ENCODE measurements at places on chromosomes 4 and X.

DNA sequence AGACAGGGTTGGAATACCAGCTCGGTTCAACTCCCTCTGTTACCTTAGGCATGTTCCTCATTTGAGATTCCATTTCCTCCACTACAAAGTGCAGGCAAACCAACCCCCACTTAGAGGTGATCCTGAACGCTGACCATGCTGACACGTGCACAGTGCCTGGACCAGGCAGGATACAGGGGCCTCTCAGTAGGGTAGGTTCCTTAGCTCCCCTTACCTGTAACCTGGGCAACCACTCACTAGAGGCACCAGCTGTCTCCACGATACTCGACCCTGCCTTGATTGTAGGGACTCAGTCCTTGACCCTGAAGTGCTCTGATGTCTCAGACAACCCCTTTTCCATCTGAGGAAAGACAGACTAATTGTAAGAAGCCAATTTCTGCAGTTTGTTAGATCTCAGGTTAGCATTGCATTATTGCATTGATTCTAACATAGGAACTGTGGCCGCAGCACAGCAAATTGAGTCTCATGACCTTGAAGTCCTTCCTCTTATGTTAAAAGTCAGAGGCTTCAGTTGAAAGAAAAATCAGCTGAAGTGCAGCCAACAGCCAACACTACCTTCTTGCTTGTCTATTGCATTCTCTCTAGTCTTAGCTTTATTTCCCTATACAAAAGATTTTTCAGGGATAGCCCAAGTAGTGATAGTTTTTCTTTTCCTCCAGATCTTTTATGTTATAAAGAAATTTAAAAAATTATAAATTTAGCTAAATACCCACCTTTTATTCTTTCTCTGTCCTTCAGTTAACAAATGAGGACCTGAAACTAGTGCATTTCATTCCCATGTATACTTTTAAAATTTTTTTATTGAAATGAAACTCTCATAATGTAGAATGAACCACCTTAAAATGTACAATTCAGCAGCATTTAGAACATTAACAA lies 11.2 kb upstream of the C1QTNF7 start:
- no peak for DNase-seq

DNA sequence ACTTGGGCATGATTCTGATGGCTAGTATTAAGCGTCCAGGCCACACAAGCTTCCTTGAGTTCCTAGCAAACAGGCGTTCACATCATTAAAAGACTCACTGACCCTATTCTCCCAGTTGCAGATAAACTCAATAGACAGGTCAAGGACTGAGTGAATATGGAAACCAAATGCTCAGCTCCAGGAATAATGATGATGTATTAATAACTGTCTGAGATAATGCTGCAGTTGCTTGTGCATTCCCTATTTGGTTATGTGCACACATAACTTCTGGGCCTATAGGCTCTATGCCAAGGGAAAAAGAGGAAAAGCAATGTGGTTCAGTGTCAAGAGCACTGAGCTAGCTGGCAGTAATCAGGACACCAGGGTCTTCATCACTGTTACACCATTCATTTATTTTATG lies 3.5 kb downstream of the RAB9B start:
- DNase-seq: no peak

DNA sequence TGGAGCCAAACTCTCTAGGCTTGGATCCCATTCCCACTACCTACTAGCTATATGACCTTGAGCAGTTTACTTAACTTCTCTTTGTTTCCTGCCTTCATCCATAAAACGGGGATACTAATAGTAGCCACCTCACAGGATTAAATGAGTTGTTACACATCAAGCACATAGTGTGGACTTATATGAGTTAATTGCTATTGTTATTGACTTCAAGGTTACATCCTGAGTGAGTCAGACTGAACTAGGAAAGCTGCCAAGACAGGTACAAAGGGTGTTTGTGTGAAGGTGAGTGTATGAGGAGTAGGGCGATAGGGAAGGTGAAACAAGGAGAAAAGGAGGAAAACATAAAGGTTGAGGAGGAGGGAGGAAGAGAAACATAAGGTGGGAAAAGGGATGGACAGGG lies 32.2 kb downstream of the TFDP3 start:
- no peak for DNase-seq

DNA sequence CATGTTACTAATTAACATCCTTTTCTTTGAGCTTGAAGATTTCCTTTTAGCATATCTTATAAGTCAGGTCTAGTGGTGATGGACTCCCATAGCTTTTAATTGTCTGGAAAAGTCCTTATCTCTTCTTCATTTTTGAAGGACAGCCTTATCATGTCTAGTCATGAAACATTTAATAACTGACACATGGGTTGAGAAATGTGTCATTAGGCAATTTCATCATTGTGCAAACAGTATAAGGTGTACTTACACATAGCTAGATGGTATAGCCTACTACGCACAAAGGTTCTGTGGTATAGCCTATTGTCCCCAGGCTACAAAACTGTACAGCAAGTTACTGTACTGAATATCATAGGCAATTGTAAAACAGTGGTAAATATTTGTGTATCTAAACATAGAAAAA lies 34.5 kb upstream of the ALG13 start:
- DNase-seq: no peak

GRCh38 chr4:141352331-141352730 lies 131.6 kb downstream of the ZNF330 start:
- no peak for DNase-seq

DNA sequence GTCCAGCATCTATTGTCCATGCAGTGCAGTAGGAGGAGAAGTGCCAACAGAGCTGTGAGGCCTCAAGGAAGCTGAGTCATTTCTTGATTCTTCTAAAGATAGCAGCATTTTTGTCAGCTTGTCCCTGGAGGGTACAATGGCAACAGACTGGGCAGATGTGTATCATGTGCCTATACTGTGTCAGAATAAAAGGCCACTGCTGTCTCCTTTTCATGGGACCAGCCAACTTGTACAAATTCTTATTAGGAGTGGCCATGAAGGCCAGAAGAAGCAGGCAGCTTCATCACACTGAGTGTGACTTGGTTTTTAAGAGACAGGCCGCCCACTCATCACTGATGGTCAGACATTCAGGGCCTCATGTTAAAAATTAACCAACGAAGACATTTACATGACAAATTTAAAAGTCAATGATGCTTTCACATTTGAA lies 185.0 kb upstream of the FAM241A start:
- no peak for DNase-seq

GRCh38 chr4:73770917-73771316 lies 30.5 kb downstream of the CXCL8 start:
- no peak for DNase-seq

DNA sequence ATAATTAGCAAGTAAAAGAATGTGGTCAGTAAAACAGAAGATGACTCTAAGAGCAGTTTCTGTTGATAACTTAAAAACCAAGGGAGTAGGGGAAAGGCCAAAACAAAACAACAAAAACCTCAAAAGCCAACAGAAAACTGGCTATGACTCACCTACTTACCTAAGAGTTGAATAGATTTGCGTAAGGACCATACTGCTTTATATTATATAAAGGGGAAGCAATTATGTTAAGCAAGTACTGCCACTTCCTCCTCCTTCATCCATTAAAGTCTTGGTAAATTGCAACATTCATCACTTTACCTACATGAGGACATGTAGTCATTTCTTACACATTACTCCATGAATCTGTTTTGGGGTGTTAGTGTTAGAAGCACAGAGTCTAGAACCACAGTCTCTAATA lies 85.9 kb upstream of the FAM47A start:
- no peak for DNase-seq

- no peak for DNase-seq
These were observed 4.1 kb upstream of the SOX3 start for GRCh38 chrX:140508958-140509357.

DNA sequence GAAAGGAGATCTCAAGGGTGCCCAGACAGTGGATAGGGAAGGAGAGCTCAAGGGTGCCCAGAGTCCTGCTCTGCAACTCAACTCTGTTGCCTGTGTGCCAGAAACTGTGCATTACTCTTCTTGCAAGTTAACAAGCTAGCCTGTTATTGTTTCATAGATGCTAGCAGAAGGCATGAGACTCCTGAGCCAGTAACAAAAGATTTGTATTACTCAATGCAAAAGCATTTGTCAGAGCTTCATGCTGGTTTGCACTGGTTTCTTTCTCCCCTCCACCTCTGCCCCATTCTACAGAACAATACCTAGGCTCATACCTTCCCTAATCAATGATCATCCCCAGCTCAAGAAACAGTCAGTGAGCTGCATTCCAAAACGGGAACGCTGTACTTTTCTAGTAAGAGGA lies 124.5 kb upstream of the NEIL3 start:
- no peak for DNase-seq

DNA sequence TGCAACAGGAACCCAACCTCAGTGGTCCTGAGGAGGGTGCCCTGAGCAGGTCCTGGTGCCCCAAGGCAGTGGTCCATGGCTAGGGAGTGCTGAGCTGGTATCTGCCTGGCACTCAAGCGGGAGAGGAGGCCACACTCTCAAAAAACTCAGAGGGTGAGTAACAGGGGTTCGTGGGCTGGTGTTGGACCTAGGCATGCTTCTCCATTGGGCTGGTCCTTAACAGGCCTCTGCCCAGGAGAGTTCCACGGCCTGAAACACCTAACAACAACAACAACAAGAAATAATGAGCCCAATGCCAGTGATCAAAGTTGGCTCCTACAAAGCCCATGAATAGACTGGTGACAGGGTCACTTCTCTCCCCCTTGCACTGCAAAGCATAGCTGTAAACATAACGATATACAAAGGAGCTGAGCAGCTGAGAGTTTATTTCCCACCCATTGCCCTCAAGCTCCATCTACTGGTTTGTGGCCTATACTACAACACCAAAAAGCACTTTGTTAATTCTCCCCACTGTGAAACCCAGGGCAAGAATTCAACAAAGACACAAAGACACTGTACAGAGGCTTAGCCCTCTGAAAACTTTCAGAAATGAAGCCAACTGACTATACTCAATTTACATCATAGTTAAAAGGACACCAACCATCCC lies 736.1 kb upstream of the ADGRL3 start:
- DNase-seq: no peak

GRCh38 chr4:77104791-77105540 lies 29.2 kb upstream of the CCNI start:
- DNase-seq: no peak

DNA sequence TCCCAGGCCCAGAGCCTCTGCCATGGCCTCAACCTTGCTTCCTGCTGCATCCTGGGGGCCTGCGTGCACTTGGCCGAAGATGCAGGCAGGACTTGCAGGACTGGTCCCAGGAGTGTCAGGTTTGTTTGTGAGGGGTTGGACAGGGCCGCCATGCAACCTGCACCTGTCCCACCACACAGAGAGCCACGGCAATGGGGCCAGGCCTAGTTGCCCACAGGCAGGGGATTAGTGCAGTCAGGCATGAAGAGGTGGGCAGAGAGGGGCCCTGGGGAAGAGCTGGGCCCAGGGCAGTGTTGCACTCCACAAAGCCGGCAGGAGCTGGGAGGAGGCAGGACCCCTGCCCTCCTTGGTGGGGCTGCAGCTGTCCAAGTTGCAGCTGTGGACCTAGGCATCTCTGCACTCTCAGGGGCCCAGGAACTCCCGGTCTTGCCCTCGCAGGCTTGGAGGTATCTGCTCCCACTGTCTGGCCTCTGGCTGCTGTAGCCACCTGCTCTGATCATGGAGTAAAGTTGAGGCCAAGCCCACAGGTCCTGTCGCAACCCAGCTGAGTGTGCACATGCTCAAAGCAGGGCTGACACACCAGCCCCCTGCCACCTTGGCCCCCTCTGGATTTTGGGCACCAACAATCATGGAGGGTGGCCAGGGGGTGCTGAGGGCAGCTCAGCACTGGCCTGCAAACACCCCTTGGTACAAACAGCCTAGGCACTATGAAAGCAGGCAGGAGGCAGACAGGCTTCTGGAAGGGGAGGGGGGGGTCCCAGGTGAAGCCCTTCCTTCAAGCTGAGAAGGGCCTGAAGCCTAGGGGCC lies 190.4 kb upstream of the PCDH10 start:
- no peak for DNase-seq

DNA sequence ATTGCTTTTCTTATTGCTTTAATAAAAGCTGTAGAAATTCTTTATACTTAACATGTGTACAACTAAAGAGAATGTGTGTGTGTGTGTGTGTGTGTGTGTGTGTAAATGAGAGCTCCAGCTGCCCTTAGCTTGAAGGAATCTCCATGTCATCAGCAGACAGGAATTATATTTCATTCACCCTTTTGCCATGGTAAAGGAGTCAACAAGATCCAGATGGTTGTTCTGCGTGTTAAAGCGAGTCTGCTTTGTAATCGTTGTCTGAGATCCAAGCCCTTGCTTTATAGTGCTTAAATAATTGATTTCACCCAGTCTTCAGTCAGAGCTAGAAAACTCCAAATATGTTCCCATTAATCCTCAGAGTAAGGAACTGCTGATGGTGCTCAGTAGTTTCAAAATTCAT lies 285.5 kb downstream of the PDGFC start:
- no peak for DNase-seq

- no peak for DNase-seq
These were observed 14.3 kb upstream of the RAB28 start for GRCh38 chr4:13498469-13498868.

DNA sequence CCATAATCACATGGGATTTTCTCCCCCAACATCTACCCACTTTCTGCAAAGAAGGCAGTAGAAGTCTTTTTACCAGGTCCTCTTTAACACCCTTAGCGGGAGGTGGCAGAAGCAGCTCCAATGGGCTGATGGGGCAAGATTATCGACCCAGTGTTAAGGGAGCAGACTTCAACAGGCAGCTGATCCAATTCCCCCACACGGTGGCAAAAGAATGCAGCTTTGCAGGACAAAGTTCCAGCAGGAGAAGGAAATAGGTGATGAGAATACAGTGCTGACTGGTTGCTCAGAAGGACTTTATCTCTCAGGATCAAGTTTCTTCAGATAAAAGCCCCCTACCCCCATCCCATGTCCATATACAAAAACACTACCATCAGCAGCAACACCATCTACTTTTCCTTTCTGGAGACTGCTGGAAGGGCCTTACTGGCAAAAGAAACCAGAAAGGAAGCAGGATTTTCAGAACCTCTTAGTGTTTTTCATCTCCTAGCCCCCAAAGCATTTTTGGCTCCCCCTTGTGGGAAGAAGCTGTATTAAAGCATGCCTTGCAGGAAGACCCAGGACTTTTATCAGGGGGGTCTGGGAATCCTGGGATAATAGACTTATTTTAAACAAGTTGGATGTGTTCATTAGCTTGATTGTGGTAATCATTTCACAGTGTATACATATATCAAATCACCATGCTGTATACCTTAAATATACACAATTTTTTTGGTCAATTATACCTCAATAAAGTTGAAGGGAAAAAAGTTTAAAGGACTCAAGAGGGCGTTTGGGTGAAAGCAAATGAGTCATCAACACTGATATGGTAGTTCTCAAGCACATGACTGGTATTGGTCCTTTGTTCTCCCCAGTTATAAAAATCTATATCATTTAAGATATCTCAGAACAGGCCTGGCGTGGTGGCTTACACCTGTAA lies 146.4 kb downstream of the GPC3 start:
- DNase-seq: no peak
